Hypothalamus (tissue), 51 donors: ENCODE measurements at places on chromosomes 3 and 15.

DNA sequence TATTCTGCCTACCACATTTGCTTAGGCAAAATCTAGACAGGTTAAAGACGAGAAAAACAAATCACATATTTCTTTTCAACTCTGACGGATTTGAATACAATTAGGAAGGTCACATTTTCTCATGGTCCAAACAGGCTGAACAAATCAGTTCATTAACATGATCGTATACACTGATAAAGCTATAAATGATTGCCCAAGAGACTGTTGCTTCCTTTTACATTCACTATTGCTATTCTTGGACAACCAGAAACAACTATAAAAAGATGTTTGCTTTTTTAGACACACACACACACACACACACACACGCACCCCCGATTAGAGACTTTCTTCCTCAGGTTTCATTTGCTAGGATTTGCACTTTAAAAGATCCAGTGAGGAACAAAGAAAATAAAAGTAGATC is 122.3 kb upstream of the BHLHE40 start:
- DNase-seq = no peak

DNA sequence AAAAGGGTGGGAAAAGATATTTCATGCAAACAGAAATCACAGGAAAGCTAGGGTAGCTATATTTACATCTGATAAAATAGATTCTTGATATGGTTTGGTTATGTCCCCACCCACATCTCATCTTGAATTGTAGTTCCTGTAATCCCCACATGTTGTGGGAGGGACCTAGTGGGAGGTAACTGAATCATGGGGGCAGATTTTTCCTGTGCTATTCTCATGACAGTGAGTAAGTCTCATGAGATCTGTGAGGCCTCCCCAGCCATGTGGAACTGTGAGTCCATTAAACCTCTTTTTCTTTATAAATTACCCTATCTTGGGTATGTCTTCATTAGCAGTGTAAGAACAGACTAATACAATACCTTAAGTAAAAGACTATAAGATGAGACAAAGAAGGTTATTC is 558.1 kb downstream of the RSL24D1 start:
- DNase-seq = no peak

DNA sequence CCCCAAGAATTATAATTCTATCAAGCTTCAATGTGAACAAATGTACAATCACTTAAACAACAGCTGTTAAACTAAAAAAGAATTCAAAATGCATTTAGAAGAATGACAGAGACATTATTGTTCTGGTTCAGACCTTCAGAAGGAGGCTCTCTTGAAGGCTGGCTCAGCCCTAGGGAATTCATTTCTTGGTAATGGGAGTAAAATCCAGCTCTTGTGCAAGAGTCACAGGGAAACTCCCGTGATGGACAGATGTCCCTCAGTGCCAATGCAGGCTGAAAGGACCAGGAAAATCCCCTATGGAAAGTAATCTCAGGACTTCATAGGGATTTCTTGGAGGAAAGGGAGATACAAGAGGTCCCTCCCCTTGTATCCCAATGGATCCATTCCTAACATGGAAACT is 149.9 kb upstream of the STT3B start:
- DNase-seq = no peak

DNA sequence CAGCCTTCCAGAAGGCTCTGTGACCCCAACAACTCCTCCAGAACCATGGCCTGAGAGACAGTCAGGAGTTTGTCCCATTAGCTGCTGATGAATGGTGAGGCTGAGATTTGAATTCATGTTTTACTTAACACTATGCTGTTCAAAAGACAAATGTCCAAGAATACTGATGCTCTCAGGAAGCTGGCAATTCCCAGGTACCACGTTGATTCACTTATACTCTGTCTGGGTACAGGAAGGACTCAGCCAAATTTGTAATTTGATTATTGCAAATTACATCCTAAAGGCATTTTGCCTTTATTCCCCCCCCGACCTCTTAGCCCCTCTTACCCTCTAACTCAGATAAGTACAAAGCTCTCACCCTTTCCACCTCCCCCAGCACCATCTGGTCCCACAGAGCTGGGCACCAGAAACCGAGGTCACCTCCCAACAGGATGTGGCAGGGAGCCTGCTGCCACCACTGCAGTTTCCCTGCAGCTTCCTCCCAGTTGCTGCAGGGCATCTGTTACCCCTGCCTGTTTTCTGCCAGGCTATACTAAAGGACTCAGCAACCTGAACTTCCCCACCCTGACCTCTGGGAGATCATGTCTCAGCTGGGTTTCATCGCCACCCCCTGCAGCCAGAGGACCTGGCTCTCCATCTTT is 33.6 kb downstream of the EAF1 start:
- no peak for DNase-seq

- no peak for DNase-seq
Measured at GRCh38 chr3:139687431-139687830, 9.7 kb upstream of the NMNAT3 start.

- DNase-seq = no peak
Measured at GRCh38 chr3:127790882-127791183, 31.5 kb downstream of the MGLL start.

GRCh38 chr3:13125092-13126015 is 52.1 kb upstream of the IQSEC1 start:
- no peak for DNase-seq

DNA sequence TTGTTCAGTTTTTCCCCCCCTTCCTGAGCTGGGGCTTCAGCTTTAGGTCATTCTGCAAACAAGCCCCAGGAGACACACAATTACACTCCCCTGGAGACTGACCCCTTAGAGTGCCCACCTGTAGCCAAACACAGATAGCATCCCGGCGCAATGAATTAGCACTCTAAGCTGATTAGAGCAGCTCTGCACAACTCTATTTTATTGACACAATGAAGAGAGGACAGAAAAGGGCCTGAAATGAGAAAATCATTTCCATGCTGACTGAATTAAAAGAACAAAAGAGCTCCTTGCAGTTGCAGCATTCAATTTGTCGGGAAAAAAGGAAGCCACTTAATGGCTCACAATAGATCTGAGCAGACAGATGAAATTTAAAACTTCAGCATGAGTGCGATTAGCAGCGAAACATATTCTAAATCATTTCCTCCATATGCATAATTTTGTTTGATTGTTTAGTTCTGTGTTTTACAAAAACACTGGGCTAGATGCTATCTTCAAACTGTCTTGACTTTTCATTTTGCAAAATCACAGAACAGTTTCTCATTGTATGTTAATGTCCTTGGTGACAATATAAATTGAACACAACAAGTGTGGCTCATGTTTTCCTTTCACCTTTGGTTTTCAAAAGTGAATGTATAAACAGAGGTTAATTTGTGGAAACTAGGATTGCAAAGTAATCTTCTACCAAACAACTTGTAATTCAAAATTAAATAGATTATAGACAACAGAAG is 308.6 kb downstream of the MECOM start:
- DNase-seq = no peak

DNA sequence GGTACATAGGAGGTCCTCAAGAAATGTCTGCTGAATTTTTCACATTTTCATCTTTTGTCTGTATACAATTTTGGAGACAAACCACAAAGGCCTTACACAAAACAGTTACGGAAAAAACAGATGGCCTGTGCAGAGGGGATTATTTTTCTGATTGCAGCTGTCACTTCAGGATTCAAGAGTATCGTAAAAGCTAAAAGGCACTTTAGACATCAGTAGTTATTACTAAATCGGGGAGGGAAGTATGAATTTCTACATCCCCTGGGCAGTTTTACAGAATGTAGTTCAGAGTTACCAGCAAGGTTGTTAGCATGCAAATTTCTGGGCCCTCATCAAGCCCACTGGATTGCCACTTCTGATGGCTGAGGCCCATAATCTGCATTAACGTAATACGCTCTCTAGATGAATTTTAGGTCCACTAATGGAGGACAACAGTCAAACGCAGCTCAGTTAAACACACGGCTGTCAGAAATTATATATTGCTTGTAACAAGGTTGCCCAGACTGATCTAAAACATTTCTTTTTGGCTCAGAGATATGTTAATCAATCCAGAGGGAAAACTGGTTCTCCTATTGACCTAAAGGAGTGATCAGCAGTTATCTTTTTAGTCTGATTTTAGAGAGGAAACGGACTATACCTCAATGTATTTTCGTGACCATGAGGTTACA is 1.1 kb downstream of the RIOX2 start:
- DNase-seq = no peak
